ENCODE measurements at places on chromosomes 6 and 20.

DNA sequence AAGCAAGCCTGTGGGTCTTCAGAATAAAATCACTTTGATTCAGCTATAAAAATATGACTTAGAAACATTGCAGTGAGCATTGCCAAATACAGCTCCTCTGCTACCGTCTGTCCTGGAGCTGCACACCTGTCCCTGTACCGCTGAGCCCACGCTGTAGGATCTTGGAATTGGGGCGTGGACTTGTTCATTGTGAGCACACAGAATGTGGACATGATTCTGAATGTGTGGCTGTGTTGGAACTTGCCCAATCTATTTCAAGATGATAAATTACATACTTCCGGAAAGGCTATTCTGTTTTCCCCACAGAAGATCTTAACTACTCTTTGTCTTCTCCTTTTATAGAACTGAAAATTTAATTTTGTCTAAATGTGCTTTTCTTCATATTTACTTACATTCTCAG is 107.3 kb downstream of the UST start:
- no peak for DNase-seq

DNA sequence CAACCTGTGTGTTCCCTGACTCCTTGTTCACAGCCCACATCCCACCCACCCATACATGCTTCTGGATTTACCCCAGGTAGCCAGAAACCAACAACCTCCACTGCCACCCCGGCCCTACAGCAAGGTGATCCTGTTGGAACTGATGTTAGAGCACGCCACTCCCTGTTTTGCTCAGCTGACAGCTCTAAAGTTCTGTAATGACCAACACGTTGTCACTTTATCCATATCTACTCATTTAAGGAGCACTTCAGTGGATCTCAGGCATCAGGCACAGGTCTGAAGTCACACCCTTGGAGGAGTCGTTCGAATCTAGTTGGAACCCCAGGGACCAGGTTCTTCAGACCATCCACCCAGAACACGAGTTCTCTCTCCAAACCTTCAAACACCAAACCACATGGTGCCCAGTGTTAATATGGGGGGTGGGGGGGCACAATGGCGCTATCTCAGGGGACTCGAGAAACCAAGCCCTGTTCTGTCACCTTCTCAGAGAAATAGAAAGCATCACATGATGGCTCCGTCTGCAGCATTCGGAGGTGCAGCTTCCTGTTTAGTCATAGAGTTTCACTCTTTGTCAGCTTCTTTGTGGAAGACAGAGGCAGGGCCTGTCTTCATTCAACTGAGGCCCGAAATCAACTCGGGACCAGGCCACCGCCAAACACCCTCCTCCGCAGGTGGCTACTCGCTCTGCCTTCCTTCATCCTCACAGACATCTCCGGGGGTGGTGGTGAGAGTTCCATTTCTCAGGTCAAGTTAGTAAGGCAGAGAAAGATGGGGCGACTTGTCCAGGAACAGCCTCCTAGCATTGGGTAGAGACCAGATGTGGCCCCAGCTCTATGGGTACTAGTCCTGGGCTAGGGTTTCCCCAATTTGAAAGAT is 142.2 kb downstream of the NFATC2 start:
- no peak for DNase-seq

GRCh38 chr6:55917751-55918415 is 42.5 kb upstream of the BMP5 start:
- DNase-seq, result no peak

DNA sequence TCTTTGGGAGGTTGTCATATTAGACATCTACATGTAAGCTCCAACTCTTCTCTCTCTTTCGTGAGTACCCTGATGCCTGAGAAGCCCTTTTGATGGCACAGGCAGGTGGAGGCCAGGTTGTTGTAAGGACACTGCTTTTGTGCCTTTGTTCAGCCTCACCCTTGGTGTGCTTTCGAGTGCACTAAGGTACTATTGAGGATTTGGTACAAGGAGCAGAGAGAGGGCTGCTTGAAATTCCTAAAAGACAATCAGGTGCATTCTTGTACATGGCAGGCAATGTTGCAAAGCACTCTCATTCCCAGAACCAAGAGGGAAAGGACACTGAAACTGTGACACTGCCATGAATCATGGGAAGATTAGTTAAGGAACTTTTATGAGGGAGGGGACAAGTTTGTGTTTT is 19.1 kb downstream of the BMP2 start:
- DNase-seq, result no peak
